ENCODE measurements at places on chromosomes 6 and 20.

DNA sequence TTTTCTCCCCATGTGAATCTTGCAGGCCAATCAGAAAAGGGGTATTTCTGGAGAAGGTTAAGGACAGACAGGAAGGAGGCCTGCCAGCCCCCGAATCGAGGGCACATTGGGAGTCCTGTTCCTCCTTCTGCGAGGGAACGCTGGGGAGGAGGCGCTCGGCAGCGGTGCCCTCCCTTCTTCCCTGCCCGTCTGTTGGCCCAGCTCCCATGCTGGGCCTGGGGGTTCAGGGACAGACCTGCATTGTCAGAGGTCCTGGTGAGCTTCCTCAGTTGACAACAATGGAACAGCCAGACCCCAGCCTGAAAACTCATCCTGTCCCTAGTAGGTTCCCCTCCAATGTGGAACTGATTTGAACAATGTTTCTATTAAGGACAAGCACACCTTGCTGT, 15.1 kb upstream of the SYNJ2 start:
- no peak for DNase-seq

- DNase-seq = no peak
These were observed 64.2 kb downstream of the LMBRD1 start for GRCh38 chr6:69732640-69733039.

GRCh38 chr20:43376831-43377230, 80.9 kb upstream of the SRSF6 start:
- DNase-seq = no peak

DNA sequence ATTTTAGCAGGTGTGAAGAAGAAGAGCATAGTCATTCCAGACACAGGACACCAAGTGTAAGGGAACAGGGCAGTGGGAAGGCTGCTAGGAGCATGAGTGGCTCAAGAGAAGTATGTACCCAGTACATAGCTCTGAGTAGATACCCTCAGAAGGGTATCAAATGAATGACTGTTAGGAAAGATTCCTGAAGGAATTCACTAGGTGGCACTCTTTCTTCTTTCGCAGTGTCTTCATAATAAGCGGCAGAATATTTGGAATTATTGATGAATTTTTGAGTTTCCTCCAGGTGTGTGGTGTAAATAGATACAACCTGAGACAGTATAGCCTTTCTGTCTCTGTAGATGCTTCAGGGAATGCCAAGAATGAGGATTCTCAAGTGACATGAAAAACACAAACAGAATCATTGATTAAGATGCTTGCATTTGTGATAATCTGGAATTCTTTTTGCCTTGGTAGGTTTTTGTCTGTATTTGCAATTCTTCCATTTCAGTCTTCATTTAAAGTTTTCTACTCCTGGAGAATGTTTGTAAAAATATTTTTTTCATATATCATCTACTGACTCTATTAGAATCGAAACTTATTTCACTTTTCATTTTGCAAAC, 264.3 kb upstream of the RIMS1 start:
- DNase-seq = no peak

DNA sequence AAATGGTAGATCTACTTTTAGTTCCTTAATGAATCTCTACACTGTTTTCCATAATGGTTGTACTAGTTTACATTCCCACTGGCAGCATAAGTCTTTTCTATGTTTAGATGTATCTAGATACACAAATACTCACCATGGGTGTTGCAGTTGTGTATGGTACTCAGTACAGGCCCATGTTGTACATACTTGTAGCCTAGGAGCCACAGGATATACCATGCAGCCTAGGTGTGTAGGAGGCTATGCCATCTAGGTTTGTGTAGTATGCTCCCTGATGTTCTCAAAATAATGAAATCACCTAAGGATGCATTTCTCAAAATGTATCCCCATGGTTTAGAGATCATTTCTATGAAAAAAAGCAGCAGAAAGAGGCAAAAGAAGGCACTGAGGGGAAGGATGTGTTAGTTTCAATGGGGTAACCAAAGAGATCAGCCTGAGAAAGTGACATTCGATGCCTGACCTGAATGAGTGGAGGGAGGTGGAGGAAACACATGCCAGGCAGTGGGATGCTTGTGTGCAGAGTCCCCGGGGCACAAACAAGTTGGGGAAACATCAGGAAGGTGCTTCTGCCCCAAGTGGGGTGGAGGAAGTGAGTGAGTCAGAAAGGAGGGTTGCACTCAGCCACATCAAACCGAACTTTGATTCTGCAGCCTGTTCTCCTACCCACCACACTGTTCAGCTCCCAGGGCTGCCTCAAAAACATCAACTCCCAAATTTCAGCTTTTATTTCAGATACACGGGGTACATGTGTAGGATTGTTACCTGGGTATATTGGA, 191.2 kb downstream of the ZNF217 start:
- no peak for DNase-seq

GRCh38 chr6:7770111-7770510, 44.2 kb downstream of the BMP6 start:
- DNase-seq = no peak

DNA sequence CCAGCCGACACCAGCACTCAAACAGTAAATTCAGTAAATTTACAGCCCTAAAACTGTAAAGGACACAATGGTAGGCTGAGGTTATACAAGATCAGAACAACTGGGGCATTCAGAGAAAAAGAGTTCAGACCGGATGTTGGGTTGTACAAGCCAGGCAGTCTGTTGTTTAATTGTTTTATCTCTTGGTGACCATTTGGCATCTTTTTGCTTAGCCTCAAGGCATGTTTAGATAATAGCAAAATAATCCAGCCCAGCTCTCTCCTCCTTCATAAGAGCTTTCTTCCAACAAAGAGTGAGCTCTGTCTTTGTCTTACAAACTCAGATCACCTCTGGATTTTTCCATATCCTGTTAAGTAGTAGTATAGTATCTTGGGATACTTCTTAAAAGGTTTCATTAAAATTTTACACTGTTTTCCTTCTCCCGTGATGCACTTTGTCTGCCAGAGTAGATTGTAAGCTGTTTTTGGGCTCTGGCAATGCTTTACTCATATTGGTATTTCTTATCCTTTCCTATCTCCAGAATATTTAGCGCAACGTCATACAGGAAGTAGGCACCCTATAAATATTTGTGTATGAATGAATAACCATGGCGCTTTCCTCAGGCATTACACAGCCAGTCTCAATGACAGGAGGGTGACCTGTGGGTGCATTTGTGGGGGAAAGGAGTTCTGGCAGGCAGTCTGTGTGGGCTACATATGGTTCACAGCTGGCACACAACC, 35.6 kb upstream of the TRAM2 start:
- DNase-seq = no peak

DNA sequence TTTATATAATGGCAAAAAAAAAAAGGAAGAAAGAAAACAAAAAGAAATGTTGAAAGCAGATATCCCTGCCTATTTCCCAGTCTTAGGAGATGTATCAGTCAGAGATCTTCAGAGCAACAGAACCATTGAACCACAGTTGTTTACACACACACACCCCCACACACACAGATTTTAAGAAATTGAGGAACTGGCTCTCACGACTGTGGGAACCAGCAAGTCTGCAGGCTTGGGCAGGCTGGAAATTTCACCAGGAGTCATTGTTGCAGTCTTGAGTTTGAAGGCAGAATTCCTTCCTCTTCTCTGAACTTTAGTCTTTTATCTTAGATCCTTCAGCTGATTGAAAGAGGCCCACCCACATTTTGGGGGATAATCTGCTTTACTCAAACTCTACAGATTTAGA, 380.9 kb downstream of the CDKAL1 start:
- DNase-seq = no peak

Data from endothelial cell (in vitro differentiated cells).